ENCODE measurements at places on chromosomes 1 and 21.

DNA sequence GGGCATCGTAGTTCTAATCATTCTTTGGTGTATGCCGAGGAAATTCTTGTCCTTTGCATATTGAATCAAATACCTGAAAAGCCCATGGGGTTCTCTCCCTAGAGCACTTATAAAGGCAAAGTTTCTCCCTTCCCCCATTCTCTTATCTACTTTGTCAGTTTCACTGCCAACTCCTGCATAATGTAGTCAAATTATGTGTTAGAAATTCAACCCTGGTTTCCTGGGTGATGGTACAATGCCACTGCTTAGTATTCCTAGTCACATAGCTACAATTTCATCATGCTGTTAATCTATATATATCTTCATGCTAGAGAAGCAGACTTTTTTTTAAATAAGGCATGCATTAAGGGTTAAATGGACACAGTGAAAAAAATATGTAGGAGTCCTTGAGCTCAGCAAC, 119.0 kb downstream of the PDE4B start:
- no peak for DNase-seq

GRCh38 chr1:106619080-106619826, 437.2 kb upstream of the PRMT6 start:
- no peak for DNase-seq

DNA sequence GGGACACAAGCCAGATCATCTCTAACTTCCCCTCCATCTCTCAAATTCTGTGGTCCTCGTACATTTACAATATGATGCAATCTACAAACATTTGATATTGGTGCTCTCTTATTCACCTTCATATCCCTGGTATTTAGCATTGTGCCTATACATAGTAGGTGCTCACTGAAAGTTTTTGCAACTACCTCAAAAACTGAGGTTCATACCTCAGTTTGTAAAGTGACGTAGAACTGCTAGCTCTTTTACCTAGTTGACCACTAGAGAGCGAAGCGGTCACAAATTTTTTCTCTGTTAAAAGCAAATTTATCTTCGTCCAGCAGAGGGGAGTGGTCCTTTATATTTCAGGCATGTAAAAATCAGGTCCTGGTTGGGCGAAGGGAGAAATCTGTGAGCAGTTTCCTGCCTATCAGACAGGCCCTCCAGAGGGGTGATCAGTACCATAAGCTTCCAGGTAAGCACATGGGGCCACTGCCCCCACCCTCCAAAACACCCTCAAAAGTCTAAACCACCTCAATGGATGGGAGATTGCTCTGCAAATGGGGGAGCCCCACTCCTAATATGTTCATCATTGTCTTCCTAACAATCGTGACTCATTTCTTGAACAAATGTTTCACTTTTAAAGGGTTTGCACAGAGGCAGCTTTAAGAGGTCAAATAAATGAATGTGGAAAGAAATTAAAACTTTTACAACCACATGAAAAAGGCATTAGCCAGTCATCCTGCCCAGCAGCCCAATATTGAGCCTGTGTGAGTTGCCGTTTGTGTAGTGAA, 10.6 kb upstream of the HLCS start:
- DNase-seq, result peak; percentile 24

DNA sequence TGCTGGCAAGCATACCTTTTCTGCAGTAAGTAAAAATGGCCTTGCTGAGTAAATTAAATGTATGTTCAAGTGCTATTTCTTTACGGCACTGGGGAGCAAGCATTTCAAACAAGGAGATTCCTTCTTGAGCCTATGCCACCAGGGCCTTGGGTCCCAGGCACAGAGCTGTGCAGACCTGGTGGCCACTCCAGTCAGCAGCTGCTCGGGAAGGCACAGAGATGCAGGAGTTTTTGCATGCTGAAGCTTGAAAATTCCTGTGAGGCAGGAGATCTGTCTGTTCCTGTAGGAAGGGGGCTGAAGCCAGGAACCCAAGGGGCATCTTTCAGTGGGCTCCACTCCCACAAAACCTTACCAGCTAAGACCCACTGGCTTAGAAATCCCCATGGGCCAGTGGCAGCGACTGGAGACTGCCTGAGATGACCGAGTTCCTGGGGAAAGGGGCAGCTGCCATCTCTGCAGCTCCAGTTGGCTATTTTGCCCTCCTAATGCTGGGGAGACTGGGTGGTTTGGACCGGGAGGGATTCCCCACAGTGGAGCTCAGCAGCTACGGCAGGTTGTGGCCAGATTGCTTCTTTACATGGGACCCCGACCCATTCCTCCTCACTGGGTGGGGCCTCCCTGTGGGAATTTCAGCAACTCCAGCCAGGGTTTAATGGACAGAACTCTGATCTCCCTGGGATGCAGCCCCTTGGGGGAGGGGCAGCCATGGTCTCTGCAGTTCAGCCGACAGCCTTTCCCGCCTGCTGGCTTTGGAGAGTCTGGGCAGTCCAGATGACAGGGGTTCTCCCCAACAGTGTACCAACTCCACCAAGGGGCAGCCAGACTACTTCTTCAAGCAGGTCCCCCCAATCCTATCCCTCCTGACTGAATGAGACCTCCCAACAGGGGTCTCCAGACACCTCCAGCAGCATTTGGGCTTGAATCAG, 8.4 kb upstream of the PGBD2 start:
- no peak for DNase-seq

DNA sequence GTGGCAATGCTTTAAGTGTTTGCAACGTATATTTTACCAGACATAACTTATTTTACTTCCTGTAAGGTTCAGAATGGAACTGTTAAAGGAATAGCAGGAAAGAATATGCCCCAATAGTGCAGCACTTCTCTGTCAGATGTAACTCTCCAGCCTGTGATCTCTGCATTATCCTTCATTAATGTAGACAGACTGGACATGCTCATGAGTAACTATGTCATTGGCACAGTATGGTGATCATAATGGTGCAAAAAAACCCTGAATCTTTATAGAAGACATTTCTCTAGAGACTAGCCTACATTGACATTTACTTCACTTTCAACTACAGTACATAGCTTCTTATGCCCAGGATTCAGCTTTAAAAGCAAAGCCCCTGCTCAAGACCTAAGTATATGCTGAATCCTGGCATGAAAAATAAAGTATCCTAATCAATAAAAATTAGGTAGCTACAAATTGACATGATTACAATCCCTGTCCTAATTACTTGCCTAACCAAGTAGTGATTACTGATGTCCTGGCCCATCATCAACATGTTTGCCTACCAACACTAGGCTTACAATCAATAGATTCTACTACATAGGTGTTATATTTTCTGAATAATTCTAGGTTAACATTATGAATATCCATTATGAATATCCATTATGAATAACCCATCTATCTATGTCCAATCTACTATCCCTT, 13.9 kb downstream of the COX20 start:
- no peak for DNase-seq

- no peak for DNase-seq
These were observed 20.7 kb downstream of the PPP1R15B start for GRCh38 chr1:204390751-204391466.

- DNase-seq, result no peak
These were observed 588 bp upstream of the WNT3A start for GRCh38 chr1:228006034-228006785.
